NCI-H1105 (cell line): ENCODE measurements at places on chromosomes 16 and 17.

DNA sequence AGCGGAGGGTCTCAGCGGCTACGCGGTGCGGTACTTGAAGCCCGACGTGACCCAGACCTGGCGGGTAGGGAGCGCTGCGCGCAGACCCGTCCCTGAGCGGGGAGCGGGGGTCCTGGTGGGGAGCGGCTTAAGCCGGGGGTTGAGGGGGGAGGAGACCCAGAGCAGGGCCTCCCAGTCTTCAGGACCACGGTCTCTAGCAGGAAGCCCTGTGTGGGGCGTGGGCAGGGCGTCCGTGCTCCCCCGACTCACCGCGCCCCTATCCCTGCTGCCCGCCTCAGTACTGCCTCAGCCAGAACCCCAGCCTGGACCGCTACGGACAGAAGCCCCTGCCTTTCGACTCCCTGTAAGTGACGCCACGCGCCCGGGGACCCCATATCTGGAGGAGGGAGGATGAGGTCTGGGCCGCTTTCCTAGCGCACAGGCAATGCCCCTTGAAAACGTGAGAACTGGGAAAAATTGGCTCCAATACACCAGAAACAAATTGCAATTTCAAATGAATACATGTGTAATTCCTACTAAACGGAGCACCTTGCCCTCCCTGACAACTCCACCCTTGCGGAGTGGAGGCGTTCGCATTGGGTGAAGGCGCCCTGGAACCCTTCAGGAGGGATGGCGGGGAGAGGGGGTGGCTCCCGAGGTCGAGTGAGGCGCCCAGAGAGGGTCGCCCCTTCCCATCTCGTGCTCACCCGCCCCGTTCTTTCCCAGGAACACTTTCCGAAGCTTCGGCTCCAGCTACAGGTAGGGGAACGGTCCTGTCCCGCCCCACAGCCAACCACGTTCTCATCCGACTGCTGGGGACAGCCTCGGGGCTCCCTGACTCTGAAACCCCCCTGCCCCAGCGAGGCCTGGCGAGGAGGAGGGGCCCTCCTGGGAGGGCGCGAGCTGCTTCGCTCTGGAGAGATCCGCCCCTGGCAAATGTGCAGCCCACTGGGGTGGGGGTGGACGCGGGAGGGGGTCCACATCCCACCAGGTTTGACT lies 14.6 kb upstream of the CNGB1 start:
- no peak for DNase-seq

- peak; percentile 18 for DNase-seq
These were observed 63.1 kb downstream of the MYO18A start for GRCh38 chr17:29116804-29117753.

- no peak for DNase-seq
These were observed 8.2 kb downstream of the USP31 start for GRCh38 chr16:23141033-23141432.

GRCh38 chr16:87056083-87056482 lies 261.1 kb downstream of the C16orf95 start:
- no peak for DNase-seq

- DNase-seq = no peak
These were observed 18.4 kb downstream of the HSD11B2 start for GRCh38 chr16:67449336-67449735.
